ENCODE measurements at places on chromosomes 1 and 21.
A peak's percentile ranks its signal among the peaks of the same experiment; 100 is the strongest.

GRCh38 chr1:38577385-38577784, 282.2 kb downstream of the RRAGC start:
- DNase-seq, result no peak

DNA sequence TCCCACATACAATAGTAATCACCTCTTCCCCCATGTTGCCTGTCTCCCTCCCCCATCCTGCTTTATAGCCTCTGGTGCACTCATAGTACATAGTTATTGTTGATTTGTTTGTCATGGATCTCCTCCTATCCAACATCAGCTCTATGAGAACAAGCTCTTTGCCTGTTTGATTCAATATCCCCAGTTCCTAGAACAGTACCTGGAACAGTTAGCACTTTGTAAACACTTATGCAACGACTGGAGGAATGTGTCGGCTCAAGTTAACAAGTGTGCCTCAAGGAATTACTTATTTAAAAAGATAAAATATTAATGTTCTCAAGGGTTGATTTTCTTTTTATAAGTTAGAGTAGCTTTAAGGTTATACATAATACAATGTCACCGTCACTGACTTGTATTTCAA, 271.6 kb upstream of the KAZN start:
- no peak for DNase-seq

GRCh38 chr1:175254190-175254589, 61.6 kb upstream of the KIAA0040 start:
- no peak for DNase-seq

- DNase-seq, result peak; percentile 6
Measured at GRCh38 chr1:155893389-155894142, 17.6 kb downstream of the RIT1 start.

DNA sequence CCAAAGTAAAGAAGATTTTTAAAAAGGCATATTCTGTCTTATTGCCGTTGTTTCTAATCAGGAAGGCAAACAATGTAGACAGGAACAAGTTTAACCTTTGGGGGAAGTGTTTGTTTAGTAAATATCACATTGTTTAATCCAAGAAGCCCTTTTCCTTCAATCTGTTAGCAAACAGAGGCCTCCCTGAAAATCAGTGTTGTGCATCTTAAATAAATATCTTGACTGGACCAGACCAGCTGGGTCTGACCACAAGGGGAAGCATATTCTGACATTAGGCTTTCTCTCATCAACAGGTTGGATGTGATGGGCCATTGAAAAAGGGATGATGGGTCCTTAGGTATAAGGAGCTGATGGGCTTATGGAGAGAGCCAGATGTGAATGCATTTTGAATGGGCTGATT, 81.8 kb upstream of the SGIP1 start:
- DNase-seq, result no peak

GRCh38 chr1:72177711-72178110, 104.6 kb downstream of the NEGR1 start:
- no peak for DNase-seq

GRCh38 chr1:232550007-232550406, 79.9 kb downstream of the SIPA1L2 start:
- DNase-seq, result no peak

DNA sequence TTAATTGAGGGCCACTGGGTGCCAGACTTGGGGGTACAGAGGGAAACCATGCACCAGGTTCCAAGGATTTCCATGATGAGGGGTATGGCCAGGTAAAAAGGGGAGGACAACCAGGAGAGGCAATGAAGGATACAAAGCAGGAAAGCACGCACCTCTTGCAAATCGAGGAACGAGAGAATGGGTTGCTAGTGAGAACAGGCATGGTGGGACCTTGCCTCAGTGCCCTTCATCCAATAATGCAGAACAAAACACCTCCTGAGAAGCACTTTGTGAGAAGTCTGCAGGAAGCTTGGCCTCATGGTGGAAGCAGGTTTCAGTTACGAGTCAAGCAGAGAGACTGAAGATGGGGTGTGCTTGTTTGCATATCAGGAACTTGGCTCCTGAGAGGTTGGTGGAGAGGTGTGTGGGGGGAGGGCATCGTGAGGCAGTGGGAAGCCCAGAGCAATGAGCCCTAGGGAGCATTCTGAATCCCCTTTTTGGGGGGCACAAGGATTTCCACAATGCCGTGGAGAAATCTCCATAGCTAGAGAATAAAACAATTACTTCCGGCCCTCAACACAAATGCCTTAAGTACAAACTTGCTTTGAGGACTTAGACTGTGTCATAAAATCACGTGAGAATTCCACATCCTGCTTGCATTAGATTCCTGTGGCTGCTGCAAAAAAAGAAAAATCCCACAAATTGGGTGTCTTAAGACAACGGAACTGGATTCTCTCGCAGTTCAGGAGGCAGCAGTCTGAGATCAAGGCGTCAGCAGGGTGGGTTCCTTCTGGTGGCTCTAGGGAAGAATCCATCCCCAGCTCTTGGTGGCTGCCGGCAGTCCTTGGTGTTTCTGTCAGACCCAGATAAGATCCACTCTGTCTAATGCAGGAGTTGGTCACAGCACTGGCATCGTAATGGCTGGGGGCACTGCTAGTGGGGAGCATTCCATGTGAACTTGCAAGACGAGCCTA, 54.9 kb upstream of the BACE2 start:
- no peak for DNase-seq

Measured in SHP77 (cell line).